ENCODE measurements at places on chromosomes 2 and 18. TPM values are rescaled to one million over a fixed set of nuclear protein-coding genes. Genes with fewer than 3 reads are reported as not detected.

DNA sequence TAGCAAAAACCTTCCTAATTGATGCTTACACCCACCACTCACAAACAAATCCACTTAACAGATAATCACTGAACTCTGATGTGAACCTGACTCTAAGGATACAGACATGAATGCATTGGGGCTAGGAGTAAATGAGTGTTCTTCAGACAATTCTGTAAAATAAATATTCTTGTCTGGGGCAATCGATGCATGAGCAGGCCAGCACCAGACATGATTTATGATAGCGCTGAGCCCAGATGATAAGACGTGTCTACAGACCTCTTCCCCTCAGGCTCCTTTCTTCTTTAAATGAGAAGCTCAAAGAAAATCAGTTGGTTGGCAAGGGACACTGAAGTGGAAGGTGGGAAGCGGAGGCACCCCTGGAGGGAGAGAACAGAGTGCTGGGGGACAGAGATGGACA lies 27.3 kb upstream of the BIN1 start:
- no peak for DNase-seq

DNA sequence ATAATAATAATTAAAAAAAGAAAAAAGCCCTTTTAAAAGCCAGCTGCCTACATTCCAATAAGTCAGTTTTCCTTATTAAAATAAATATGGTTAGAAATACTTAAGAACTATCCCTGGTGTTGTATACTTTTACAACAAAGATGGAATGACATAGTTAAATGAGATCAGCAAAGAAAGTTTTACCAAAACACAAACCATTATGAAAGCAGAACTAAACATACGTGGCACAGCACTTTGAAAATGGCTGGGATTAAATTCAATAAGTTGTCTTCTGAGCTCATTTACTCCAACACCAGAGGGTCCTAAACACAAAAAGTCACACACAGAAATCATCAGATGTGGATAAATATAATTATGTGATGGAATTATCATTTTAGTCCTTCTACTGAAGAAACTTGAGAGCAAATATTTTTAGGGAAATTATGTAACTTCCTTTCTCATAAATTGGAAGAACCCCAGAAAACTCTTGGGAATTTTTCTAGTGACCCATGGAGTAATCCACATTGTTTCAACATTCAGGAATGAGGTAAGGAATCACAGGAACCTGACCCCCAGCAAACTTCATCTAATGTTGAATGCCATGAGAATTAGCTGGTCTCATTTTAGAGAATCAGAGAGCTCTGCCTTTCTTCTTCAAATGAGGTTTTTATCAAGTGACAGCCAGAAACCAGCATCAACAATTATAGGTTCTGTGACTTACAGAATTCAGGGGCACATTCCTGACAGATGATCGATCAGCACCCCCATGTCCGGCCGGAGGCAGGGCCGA lies 11.5 kb upstream of the TMEM237 start:
- DNase-seq, result no peak

The CD207 gene
- total RNA-seq, result not detected

- no peak for DNase-seq
Observed at GRCh38 chr2:218086478-218086877, 17.4 kb downstream of the RUFY4 start.

The STK36 gene
- total RNA-seq, result 17.7 TPM

GRCh38 chr2:133819906-133820305 lies 251.6 kb upstream of the NCKAP5 start:
- no peak for DNase-seq

DNA sequence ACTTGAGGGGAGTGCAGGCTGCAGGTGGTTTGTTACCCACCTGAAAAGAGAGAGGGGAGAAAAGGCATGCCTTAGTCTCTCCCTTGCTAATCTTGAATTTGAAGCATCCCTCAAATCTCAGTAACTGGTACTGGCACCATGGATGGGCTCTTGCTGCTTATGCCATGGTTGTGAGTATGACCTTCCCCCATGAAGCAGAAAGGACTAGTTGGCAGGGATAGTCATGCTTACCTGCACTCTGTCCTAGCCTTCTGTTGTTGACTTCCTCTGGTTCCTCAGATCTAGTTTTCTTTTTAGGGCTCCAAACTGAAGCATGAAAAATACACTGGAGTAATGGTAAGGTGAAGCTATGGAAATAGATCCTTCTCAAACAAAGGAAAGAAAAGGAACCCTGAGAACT lies 191.2 kb downstream of the SPAG16 start:
- no peak for DNase-seq

DNA sequence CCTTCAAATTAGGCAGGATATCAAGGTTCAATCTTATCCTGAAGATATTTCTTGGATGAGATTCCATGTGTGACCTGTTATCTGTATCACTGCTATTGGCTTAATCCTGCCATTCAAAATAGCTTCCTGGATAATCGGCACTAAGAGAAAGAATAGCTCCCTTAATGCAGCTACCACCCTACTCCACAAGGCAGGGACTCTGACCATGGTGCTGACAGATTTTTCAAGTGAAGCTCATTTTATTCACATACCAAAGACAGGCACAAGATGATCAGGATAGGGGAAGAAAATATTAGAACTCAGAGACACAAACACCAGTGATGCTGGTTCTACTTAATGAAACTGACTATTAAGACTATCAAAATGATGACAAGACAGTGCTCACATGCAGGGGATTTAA lies 74.9 kb downstream of the ORC4 start:
- DNase-seq, result no peak

- no peak for DNase-seq
Observed at GRCh38 chr2:239300242-239300641, 100.6 kb downstream of the HDAC4 start.

DNA sequence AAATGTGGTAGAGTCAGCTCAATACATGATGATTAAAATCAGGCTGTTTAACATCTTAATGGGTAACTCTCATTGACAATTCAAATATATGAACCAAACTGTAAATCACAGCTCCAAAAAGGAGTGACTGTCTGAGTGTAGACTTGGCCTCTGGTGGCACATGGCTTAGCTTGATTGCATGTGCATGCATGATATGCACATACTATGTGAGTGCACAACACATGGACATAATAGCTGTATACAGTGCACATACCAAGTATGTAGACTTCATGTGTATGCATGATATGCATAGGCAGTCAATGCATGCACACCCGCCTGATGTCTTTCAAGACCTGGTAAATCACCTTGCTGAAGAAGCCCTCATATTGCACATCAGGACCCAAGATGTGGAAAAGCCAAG lies 252.0 kb upstream of the SOX11 start:
- no peak for DNase-seq

DNA sequence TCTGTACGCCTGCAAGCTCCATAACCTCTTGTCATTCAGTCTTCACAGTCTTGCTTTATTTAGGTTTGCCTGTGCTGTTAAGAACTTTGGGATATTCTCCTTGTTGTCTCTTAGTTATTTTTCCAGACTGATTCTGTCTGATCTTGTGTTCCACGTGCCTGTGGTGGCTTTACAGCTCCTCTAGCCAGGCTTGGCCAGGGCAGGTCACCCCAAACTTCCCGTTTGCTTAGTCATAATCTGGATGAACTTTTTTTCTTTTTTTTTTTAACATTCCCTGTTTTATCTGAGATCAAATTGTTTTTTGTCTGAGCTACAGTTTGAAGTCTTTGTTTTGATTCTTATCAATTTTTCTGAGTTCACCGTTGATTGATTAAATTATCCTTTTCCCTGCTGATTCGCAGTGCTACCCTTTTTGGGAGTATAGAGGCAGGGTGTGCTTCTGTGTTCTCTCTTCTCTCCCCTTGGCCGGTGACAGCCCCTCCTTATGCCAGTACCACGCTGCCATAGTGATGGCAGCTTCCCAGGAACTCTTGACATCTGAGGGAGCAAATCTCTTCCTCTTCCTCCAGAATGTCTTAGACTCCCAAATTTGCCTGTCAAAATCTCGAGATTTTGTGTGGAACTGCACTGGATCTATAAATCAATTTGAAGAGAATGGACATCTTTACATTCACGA lies 2.5 kb downstream of the SP100 start:
- no peak for DNase-seq

The SERPINB7 gene
- not detected for total RNA-seq

- no peak for DNase-seq
Observed at GRCh38 chr2:74026687-74027241, 42.1 kb downstream of the TET3 start.

DNA sequence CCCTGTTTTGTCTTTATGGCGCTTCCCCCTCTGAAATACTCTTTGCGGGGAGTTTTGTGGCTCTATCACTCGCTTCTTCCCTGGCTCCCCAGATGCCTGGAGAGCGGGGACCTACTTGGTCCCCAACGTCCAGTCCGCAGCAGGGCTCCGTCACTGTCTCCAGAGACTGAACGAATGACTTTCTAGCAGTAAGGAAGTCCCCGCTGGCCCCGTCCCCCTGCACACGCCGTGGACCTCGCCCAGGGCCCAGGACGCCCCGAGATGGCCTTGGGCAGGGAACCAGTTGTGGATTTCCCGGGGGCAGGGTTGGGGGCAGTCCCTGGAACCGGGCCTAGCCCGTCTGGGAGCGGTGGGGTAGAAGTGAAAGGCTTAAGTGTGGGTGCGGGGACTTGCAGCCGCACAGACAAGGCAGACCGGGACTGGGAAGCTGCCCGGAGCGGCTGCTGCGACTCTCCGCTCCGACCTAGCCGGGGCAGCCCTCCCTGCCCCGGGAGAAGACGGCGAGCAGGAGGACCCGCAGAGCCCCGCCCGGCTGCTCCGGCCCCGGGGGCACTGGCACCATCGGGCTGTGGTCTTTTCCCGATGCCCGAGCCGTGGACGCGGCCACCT lies 821 bp upstream of the EPHA4 start:
- no peak for DNase-seq

The ALLC gene
- not detected for total RNA-seq

The RPRM gene
- not detected for total RNA-seq

The LBX2 gene
- 3.0 TPM for total RNA-seq

DNA sequence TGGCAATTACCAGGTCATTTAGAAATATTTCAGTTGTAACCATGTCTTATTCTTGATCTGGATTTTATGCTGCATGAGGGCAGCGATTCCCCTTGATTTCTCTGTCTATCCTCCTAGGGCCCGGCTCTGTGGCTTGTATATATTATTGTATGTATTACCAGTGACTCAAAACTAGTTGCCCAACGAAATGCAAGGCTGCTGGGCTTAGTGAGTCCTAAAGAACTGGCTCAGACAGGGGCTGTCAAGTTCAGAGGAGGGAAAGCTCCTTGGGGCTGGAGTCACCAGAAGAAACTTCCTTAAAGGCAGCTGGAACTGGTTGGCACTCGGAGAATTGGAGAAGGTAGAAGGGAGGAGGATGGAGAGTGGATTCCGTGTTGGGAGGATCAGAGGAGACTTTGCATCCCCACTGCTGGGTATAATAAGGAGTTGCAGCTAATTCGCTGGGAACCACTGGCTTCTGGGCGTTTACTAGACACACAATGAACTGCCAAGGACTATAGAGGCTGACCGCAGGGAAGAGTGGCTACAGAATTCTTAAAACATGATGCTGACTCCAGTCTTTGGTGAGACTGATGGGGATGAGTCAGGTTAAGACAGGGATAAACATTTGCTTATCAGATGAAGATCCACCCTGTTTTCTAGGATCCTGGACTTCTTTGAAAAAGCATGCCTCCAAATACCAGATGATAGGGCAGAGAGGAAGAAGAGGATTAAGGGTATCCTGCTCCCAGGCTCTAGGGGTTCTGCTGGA lies 104.3 kb downstream of the PRKCE start:
- no peak for DNase-seq

DNA sequence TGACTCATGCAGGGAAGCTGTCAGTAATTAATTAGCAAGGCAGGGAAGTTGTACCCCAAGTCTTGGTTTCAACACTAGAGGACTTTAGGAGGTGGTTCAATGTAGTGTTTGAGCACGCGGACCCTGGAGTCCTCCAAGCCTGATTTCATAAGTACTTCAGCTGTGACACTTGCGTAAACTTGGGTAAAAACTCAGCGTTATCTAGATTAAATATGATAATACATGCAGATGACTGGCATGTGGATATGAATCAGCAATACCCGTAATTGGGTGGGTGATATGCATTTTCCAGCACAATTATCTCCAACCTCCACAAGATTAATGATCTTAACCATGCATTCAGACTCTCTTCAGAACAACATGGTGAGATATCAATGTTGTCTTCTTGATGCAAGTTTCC lies 5.2 kb downstream of the UGT1A7 start:
- no peak for DNase-seq

The SERPINE2 gene
- 86.1 TPM for total RNA-seq

- DNase-seq, result no peak
Observed at GRCh38 chr2:122300758-122301157, 545.3 kb downstream of the TSN start.

The RAMP1 gene
- total RNA-seq, result 191 TPM
